Eye (tissue), 1 donor: ENCODE measurements at places on chromosomes 13 and 19.

DNA sequence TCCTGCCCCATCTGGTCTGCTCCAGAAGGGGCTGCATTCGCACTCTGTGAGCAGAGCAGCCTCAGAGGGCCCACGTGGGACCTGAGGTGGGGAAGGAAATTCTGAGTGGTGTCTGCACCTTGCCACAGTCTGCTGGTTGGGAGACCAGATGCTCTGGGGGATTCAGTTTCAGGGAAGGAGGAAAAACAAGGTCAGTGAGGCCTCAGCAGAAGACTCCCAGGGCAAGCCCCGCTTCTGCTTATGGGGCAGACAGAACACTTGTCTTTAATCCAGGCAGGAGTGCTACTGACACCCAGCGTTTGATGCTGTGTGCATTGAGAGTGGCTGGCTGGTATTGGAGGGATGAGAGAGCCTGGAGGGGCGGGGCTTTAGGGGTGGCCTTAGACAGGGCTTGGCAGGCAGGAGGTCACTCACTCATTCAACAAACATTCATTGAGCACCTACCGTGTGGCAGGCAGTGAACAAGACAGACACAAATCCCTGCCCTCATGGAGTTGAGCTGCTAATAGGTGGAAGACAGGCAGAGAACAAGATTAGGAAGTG is 4.9 kb upstream of the CLEC17A start:
- DNase-seq, result no peak

DNA sequence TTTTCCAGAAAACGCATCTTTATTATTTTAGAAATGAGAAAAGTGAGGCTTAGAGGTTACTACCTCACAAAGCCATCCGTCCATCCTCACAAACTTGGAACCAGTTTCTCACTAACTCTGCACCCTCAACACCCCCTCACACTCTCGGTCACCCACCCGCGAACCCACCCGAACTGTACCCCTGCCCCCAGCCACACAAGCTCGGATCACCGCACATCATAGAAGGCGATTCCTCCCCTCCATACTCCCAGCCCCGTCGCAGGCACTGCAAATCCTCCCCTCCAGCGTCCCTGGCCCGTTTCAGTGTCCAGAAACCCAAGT is 238 bp downstream of the ZNF260 start:
- DNase-seq, result no peak

GRCh38 chr13:71858647-71859046 is 8.4 kb downstream of the DACH1 start:
- DNase-seq, result no peak

- DNase-seq, result no peak
Measured at GRCh38 chr19:4748589-4748988, 24.9 kb upstream of the DPP9 start.

- peak; percentile 65 for DNase-seq
Measured at GRCh38 chr19:13150931-13151604, 857 bp downstream of the IER2 start.
